ENCODE measurements at places on chromosomes 12 and 14.

DNA sequence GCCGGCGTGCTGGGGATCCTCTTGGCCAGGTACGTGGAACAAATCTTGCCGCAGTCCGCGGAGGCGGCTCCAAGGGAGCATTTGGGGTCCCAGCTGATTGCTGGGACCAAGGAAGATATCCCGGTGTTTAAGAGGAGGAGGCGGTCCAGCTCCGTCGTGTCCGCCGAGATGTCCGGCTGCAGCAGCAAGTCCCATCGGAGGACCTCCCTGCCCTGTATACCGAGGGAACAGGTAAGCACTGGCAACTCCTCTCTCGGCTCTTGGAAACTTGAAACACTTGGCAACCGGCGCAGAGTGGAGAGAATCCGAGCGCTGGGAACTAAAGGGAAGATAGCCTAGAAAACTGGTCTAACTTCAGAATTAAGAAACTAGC is 1.7 kb downstream of the PDE3A start:
- DNase-seq, result no peak

- DNase-seq, result no peak
Observed at GRCh38 chr12:117774941-117775775, 193.6 kb downstream of the KSR2 start.

- DNase-seq, result no peak
Observed at GRCh38 chr12:111458546-111459172, 52.9 kb downstream of the SH2B3 start.

GRCh38 chr12:132986885-132987225 is 688 bp downstream of the ZNF26 start:
- DNase-seq, result no peak

DNA sequence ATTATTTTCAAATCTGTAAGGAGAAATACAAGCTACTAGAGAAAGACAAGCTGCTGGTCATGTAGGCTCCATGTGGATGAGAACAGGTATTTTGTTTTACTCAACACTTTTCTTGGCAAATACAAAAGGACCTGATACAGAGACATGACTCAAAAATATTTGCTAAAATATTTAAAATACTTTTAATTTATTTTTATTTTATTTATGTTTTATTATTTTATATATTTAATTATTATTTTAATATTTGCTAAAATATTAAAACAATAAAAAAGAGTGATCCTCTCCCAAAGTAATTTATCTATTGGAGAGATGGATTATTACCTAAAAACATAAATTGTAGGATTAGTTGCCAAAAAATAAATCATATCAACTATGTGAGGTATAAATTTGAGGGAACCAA is 808.9 kb upstream of the SEL1L start:
- no peak for DNase-seq

- peak; percentile 26 for DNase-seq
Observed at GRCh38 chr14:35405304-35405996, 901 bp upstream of the NFKBIA start.

- DNase-seq, result peak; percentile 83
Observed at GRCh38 chr12:110403976-110404682, 621 bp upstream of the ANAPC7 start.

GRCh38 chr14:100972118-100972897 is 68.8 kb upstream of the RTL1 start:
- DNase-seq, result no peak

DNA sequence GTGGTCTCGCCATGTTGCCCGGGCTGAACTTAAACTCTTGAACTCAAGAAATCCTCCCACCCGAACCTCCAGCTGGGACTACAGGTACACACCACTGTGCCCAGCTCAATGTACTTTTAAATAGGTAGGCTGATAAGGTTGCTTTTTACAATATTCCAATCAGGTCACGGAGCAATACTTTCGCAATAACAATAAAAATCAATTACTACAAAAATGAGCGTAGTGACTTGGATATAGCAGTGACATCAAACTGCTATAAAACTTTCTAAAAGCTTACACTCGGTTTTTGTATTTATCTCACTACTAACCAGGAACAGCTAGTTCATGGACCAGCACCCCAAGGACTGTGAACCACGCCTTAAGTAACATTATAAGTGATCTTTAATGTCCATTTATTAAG is 10.5 kb downstream of the SARNP start:
- no peak for DNase-seq

DNA sequence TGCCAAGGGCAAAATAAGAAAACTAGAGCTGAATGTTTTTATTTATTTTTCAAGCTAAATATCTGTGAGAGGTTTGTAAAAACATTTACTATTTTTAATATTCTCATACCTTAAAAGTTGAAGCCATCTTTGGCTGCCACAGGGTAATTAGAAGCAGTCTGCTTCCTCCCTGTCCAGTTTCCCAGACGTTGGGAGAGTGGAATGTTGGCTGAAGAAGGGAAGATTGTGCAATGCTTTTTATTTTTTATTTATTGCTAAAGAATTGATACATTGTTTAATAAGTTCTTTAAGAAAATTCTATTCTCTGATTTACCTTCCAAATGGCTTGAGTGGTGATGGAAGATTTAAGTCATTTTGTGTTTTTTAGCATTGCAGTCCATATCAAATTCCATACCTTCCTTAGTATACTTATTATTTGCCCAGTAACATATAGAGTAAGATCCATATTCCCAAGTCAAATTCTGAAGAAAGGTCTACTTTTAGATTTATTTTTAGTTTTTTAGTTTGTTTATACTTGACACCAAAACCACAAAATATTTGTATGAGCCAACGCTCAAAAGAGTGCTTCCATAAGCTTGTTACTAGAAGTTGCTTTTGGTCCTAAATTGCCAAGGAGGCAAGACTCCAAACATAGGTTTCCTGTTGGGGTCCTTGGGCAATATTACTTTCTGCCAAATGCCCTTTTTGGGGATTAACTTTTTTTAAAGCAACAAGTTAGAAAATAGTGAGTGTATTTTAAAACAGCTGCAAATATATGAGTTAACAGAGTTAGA is 124.0 kb upstream of the CPM start:
- no peak for DNase-seq

GRCh38 chr14:90228478-90228877 is 27.9 kb upstream of the PSMC1 start:
- DNase-seq, result no peak

DNA sequence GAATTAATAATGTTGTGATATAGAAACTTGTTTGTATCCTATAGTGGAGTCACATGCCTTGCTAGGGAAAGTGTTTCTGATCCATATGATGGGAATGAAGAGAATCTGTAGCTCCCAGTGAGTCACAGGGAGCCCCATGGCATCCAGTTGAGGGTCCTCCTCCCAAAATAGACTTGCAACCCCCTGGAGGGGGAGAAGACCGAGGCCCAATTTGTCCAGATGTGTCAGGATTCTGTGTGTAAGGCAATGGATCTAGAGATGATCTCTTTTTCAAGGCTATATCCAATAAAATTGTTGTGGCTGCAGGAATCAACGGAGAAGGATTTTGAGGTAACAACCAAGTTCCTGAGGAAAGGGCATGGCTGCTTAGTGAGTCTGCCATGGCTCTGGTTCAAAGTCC is 121.8 kb downstream of the BCL11B start:
- DNase-seq, result no peak

- no peak for DNase-seq
Observed at GRCh38 chr12:105906561-105906960, 232.2 kb downstream of the NUAK1 start.

DNA sequence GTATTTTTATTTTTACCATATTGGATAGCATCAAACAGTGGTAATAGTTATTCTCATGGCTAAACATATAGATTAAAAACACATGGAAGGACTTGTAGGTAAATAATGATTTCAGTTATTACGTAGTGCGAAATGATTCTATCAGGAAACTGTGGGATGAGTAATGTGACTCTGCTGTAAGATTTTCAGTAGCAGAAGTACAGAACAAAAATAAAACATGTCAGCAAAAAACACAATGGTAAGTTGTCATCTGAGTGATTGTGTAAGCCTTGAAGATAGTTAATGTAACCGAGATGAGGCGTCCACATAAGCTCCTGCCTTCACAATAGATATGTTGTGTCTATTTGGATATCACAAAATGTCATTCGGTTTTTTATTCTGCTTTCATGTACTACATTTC is 99.8 kb downstream of the BORCS5 start:
- DNase-seq, result no peak

- no peak for DNase-seq
Observed at GRCh38 chr14:41986083-41986645, 379.5 kb downstream of the LRFN5 start.

- DNase-seq, result no peak
Observed at GRCh38 chr14:68961781-68962584, 17.1 kb downstream of the ACTN1 start.

DNA sequence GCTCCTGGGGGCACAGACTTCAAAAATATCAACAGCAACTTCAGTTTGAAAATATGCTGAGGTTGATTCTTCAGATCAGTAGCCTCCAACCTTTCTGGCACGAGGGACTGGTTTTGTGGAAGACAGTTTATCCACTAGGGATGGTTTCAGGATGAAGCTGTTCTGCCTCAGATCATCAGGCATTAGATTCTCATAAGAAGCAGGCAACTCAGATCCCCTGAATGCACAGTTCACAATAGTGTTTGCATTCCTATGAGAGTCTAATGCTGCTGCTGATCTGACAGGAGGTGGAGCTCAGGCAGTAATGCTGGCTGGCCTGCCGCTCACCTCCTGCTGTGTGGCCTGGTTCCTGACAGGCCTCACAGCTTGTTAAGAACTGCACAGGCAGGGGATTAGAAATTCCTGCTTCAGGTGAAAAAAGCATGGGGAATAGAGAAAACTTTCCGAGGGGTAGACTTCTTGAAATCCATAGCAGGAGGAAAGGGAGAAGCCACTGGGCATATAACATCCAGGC is 12.8 kb downstream of the EPYC start:
- no peak for DNase-seq

All from midbrain (tissue), 1 donor.